Amygdala (tissue), 56 donors: ENCODE measurements at places on chromosomes 7 and 10.

- no peak for DNase-seq
These were observed 242.7 kb downstream of the CDK14 start for GRCh38 chr7:90838799-90839198.

- DNase-seq = no peak
These were observed 75.2 kb downstream of the WAPL start for GRCh38 chr10:86446440-86446839.

- no peak for DNase-seq
These were observed 124.5 kb downstream of the TMEM168 start for GRCh38 chr7:112665709-112666108.

DNA sequence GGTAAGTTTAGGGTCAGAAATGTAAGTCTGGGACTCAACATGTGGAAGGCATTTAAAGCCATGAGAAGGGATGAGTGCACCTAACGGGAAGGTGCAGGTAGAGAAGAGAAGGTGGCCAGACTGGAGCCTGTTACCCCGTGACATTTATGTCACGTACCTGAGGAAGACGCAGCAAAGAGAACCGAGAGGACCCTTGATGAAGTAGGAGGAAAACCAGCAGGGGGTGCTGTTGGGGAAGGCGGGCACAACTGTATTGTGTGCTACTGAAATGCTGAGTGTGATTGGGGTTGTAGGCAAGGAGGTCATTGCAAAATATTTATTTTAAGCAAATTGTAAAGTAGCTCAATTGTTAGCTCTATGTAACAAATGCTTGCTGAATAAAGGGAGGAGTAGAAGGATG lies 338.2 kb upstream of the PRKCQ start:
- no peak for DNase-seq
